HCT116 (cell line): ENCODE measurements at places on chromosomes 16 and 17.

- H3K36me3 ChIP-seq, result no peaks in the 10 kb centered on the region
- peak overlapping the region; percentile 48; the same call in 1 of the 2 replicates for H3K27ac ChIP-seq
- H3K27me3 ChIP-seq, result no peaks in the 10 kb centered on the region
- no peak for DNase-seq
- H3K4me1 ChIP-seq, result peaks cover 46% of the 10 kb centered on the region
Observed at GRCh38 chr17:75430159-75430974, 24.9 kb upstream of the GRB2 start.

- DNase-seq, result no peak
- H3K4me1 ChIP-seq, result no peaks in the 10 kb centered on the region
- no peak overlapping the region for H3K27ac ChIP-seq
- no peaks in the 10 kb centered on the region for H3K27me3 ChIP-seq
- H3K4me3 ChIP-seq, result no peak overlapping the region
Observed at GRCh38 chr16:87332150-87332549, 15.0 kb upstream of the C16orf95 start.

- no peak for DNase-seq
- no peaks in the 10 kb centered on the region for H3K4me1 ChIP-seq
- H3K4me3 ChIP-seq, result no peak overlapping the region
Observed at GRCh38 chr16:61580579-61580978, 455.7 kb downstream of the CDH8 start.

GRCh38 chr17:49866882-49867413, 19.1 kb upstream of the TAC4 start:
- no peak overlapping the region for H3K4me3 ChIP-seq
- no peaks in the 10 kb centered on the region for H3K27me3 ChIP-seq
- H3K27ac ChIP-seq, result no peak overlapping the region
- no peaks in the 10 kb centered on the region for H3K36me3 ChIP-seq
- H3K4me1 ChIP-seq, result no peaks in the 10 kb centered on the region
- DNase-seq, result no peak

DNA sequence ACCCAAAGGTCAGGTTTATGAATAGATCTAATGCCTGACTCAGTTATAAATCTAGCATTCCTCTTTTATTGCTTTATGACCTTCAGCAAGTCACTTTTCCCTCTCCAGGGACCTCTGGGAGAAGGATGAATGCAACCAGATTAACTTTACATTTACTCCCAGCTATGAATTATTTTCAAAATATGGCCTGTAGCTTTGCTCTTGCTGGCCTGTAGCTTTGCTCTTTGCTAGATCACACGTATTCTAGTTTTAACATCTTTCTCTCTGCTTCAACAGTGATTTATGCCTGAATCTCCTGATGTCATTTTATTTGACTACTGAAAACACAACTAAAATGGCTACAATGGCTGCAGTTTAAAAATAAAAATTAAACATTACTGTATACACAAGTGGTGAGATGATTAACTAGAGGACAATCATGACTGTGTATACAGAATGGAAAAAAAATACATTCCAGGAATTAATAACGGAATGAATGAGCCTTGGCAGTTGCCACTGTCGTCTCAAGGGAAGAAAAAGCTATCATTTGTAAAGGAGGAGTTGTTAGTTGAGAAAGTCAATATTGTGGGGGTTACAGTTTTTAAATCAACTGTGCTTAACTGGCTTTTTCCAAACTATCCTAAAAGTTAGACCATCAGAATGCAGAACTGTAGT, 434.5 kb upstream of the GOT2 start:
- no peaks in the 10 kb centered on the region for H3K27me3 ChIP-seq
- no peak overlapping the region for H3K4me3 ChIP-seq
- no peak for DNase-seq

- H3K4me3 ChIP-seq, result no peak overlapping the region
- H3K27me3 ChIP-seq, result no peaks in the 10 kb centered on the region
- no peaks in the 10 kb centered on the region for H3K4me1 ChIP-seq
- no peak overlapping the region for H3K27ac ChIP-seq
- no peaks in the 10 kb centered on the region for H3K36me3 ChIP-seq
- no peak for DNase-seq
Observed at GRCh38 chr17:6772016-6772415, 4.0 kb upstream of the FBXO39 start.

GRCh38 chr16:22089910-22090309, 2.4 kb upstream of the VWA3A start:
- H3K36me3 ChIP-seq, result no peaks in the 10 kb centered on the region
- H3K4me1 ChIP-seq, result no peaks in the 10 kb centered on the region
- H3K27me3 ChIP-seq, result no peaks in the 10 kb centered on the region
- no peak overlapping the region for H3K4me3 ChIP-seq
- no peak overlapping the region for H3K27ac ChIP-seq
- no peak for DNase-seq

DNA sequence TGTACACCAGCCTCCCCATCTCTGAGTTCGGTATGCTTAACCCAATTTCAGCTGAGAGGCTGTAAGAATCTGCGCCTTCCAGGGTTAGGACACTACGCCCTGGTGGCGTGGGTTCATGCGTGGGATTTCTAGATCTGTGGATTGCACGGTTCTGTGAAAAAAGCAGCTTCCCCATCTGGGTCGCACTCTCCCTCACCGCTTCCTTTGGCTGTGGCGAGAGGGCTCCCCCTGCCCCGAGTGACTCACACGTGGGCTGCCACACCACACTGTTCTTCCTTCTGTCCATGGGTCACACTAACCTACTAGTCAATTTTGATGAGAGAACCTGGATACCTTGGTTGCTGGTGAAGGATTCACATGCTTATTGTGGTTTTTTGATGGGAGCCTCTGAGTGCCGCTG, 256.0 kb upstream of the MAF start:
- no peak for DNase-seq
- no peaks in the 10 kb centered on the region for H3K36me3 ChIP-seq
- H3K4me3 ChIP-seq, result no peak overlapping the region
- no peaks in the 10 kb centered on the region for H3K4me1 ChIP-seq

DNA sequence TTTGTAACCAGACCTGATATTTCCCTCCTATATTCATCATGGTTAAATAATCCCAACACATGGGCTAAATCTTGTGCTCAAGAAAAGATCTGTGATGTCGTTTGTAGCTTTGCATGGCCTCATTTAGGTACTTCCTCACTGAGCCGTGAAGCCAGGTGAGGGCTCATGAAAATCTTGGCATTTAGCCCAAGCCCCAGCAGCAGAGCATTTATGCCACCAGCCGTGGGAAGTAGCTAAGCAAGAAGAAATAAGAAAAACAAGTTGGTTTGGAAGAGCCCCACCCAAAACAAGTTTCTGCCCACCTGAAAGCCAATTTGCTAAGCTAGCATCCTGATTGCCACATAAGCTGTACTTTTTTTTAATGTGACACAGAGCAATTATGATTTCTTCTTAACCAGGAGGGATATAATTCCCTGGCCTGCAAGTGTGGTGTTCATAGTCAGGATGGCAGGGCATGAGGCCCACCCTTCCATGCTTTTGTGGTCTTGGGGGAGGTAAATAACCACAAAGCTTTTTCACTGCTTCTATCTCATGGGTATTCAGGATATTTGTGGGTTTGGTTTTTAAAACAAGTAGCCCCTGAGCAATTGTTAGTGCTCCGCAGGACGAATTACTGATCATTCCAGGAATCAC, 10.5 kb downstream of the TMIGD1 start:
- 0 out of 2 replicates have a peak, but pooled peaks cover 5% of the 10 kb centered on the region for H3K27me3 ChIP-seq
- H3K27ac ChIP-seq, result no peak overlapping the region
- no peak for DNase-seq
- H3K36me3 ChIP-seq, result no peaks in the 10 kb centered on the region

DNA sequence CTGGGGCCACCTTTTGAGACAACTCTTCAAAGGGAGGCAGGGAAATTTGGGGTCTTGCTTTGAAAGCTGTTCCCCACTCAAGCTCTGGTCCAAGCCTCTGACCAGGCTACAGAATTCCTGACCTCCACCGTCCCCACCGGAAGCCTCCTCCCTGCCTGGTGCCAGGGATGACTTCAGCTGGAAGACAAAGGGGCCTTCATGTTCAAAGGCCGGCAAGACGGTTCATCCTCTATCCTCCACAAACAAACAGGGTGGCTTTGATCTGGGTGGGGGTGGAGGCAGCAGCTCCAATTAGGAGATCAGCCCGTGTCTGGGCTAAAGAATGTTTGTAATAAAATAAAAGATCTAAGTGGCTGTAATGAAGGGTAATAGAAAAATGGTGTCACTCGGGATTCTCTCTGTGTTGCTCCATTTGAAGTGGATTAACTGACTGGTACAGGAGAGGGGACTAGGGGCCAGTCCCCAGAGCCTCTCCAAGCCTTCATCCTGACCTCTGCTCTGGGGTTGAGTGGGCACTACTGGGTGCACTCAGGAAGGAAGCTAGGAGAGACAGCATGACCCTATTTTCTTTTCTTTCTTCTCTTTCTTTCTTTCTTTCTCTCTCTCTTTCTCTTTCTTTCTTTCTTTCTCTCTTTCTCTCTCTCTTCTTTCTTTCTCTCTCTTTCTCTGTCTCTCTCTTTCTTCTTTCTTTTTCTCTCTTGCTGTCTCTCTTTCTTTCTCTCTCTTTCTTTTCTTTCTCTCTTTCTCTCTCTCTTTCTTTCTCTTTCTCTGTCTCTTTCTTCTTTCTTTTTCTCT, 27.5 kb upstream of the NKD1 start:
- H3K27me3 ChIP-seq, result peaks cover 15% of the 10 kb centered on the region
- no peak overlapping the region for H3K4me3 ChIP-seq
- no peak overlapping the region for H3K27ac ChIP-seq
- DNase-seq, result no peak
- no peaks in the 10 kb centered on the region for H3K36me3 ChIP-seq

GRCh38 chr17:15954222-15954621, 9.3 kb downstream of the ADORA2B start:
- no peaks in the 10 kb centered on the region for H3K27me3 ChIP-seq
- peak; percentile 73 for DNase-seq
- H3K4me3 ChIP-seq, result no peak overlapping the region
- no peaks in the 10 kb centered on the region for H3K36me3 ChIP-seq
- H3K27ac ChIP-seq, result peak overlapping the region; percentile 92

DNA sequence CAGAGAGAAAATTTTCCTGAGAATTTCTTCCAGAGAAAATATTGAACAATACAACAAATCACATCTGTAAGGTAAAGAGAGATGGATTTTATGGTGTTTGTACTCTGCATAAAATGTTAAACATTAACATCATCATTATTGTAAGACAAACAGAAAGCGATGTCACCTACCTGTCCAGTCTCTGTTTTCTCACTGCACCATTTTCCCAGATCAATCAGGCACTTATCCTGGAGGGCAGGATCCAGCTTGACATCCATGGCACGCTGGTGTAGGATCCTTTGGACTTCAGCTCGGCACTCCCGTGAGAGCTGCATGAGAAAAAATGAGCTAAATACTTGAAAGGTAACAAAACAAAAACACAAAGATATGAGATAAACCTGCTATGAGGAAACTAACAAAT, 55.9 kb upstream of the CLEC18B start:
- H3K4me1 ChIP-seq, result peaks cover 24% of the 10 kb centered on the region
- no peaks in the 10 kb centered on the region for H3K27me3 ChIP-seq
- peaks cover 33% of the 10 kb centered on the region for H3K36me3 ChIP-seq
- H3K27ac ChIP-seq, result no peak overlapping the region
- no peak for DNase-seq

DNA sequence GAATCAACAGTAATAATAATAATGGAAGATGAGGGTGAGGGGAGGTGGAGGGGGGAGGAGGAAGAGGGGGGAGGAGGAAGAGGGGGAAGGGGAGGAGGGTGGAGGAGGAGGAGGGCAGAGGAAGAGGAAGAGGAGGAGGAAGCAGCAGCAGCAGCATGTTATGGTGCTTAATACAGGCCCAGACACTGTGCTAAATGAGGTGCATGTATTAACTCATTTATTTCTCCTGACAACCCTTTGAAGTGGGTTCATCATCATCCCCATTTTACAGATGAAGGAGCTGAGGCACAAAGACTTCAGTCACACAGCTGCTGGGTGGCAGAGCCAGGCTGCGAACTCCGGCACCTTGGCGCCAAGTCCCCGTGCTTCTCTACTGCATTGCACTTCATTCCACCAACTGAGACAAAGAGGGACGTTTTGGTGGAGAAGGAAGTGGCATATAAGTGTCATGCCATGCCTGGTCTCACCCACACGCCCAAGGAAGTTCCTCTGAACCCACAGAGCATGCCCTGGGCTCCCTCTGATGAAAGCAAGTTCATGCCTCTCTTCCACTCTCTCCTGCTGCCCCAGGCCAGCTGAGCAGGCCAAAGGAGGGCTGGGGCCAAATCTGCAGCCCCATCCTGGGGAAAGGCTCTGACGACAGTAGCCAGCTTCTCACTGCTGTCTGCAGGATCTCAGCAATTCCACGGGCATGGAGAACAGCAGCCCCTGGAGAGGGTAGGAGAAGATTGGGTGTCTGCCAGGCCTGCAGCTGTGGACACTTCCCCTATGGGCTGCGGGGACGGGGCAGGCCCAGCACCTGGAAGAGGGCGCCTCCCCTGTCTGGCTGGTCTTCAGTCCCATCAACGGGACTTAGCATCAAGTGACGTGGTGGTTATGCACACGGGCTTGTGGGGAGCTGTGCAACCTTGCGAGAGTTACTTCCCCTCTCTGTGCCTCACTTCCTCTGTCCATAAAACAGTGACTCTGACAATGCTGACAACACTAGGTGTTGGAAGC, 21.8 kb downstream of the XYLT1 start:
- no peak for DNase-seq
- no peak overlapping the region for H3K27ac ChIP-seq
- no peak overlapping the region for H3K4me3 ChIP-seq
- no peaks in the 10 kb centered on the region for H3K4me1 ChIP-seq
- H3K27me3 ChIP-seq, result no peaks in the 10 kb centered on the region

GRCh38 chr17:67365738-67366192, 612 bp downstream of the PSMD12 start:
- peak overlapping the region; percentile 97 for H3K4me3 ChIP-seq
- peak overlapping the region; percentile 77 for H3K27ac ChIP-seq
- peaks cover 10% of the 10 kb centered on the region; the same call in 1 of the 2 replicates for H3K4me1 ChIP-seq
- H3K27me3 ChIP-seq, result no peaks in the 10 kb centered on the region
- peaks cover 24% of the 10 kb centered on the region; the same call in 1 of the 2 replicates for H3K36me3 ChIP-seq

GRCh38 chr17:59377410-59377809, 46.0 kb downstream of the YPEL2 start:
- H3K36me3 ChIP-seq, result no peaks in the 10 kb centered on the region
- no peak overlapping the region for H3K27ac ChIP-seq
- no peak for DNase-seq
- peaks cover 2% of the 10 kb centered on the region; the same call in 1 of the 2 replicates for H3K4me1 ChIP-seq
- no peak overlapping the region for H3K4me3 ChIP-seq

- H3K36me3 ChIP-seq, result no peaks in the 10 kb centered on the region
- no peak for DNase-seq
- H3K27me3 ChIP-seq, result no peaks in the 10 kb centered on the region
- no peak overlapping the region for H3K4me3 ChIP-seq
- no peak overlapping the region for H3K27ac ChIP-seq
- H3K4me1 ChIP-seq, result no peaks in the 10 kb centered on the region
Observed at GRCh38 chr17:83203073-83203471, 123.7 kb downstream of the METRNL start.

DNA sequence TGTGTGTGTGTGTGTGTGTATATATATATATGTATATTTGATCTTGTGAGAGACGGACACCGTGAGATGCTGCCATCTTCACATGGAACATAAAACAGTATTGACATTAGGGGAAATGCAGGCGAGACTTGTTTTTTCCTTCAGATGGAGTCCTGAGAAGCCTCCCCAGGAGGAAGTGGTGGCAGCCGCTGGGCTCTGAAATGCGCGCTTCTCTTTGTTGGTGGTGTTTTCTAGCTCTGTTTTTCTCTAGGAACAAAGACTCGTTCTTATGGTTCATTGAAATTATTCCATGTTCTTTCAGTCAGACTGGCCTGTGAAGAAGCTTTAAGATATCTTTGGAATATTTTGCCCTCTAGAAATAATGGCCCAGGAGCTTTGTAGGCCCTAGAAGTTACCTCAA, 32.9 kb downstream of the SNX29 start:
- H3K4me3 ChIP-seq, result no peak overlapping the region
- DNase-seq, result no peak
- no peaks in the 10 kb centered on the region for H3K4me1 ChIP-seq

GRCh38 chr16:17261197-17261858, 209.4 kb downstream of the XYLT1 start:
- no peaks in the 10 kb centered on the region for H3K36me3 ChIP-seq
- H3K27me3 ChIP-seq, result 0 out of 2 replicates have a peak, but pooled peaks cover 12% of the 10 kb centered on the region
- H3K4me3 ChIP-seq, result no peak overlapping the region
- no peak for DNase-seq
- H3K4me1 ChIP-seq, result no peaks in the 10 kb centered on the region
